ENCODE measurements at places on chromosomes 2 and 18.

- DNase-seq: no peak
These were observed 512.9 kb upstream of the TNP1 start for GRCh38 chr2:217372794-217373193.

GRCh38 chr2:126752876-126753275 lies 96.9 kb downstream of the GYPC start:
- no peak for DNase-seq

GRCh38 chr2:100446696-100447095 lies 23.6 kb upstream of the NMS start:
- no peak for DNase-seq

DNA sequence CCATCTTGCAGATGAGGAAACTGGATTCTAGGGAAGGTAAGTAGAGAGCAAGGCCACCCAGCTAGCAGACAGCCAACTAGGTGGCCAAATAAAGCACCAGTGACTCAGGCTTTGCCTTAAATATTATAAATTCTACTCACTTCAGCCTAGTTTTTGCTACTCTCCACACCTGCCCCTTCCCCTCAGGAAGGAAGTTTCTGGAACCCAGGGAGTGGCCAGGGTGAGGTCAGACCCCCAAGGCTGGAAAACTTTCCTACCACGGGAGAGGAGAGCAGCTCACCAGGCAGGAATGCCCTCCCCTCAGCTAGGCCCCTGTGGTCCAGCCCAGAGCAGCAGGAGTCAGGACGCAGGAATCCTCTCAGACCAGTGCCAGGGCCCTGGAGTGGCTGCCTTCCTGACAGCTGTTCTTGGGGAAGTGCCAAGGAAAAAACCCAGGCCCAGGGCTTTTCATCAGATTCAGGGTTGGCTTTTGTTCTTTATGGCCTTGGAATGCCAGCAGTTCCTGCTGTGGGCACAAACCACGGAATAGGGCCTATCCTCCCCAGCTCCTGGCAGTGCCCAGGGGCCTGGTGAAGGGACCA lies 5.1 kb upstream of the PAX8 start:
- no peak for DNase-seq

DNA sequence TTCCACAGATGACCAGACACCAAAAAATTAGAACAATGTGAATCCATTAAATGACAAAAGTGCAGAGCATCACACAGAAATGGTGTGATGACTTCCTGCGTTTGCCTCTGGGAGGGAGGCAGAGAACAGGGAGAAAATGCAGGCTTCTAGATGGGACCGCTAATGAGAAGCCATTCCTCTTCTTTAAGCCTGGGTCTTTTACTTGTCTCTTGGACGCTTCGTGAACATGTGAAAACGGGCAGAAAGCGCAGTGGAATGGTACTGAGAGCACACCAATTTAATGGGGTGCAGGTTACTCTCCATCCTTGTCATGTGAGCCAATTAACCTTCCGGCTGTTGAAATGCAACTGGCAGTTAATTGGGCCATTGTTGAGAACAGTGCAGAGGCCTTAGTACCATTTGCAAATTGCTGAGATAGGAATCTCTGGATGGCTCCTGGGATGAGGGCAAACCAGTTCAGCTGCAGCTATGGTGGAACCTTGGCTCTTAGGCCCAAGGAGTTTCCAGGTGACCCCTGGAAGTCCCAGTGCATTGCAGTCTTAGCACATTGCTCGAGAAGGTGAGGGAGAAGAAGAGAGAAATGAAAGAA lies 210.4 kb upstream of the CXCR4 start:
- no peak for DNase-seq

GRCh38 chr2:151670846-151671597 lies 63.3 kb downstream of the NEB start:
- no peak for DNase-seq

DNA sequence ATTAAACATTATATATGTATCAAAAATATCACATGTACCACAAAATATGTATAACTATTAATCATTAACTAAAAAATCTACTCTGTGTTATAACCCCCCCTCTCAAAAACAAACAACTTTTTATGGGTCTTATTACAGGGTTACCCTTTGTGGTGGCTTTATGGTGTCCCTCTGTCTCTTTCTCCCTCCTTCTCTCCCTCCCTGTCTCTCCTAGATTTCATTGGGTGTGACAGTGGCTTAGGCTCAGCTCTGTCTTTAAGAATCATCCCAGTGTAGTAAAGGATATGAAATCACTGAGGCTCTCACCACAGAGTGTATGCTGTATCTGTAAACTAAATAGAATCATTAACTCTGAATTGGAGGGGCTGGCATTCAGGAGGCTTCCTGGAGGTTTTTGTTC lies 93.7 kb downstream of the TDRD15 start:
- no peak for DNase-seq

- DNase-seq: no peak
These were observed 52.3 kb downstream of the SOWAHC start for GRCh38 chr2:109666466-109666865.

DNA sequence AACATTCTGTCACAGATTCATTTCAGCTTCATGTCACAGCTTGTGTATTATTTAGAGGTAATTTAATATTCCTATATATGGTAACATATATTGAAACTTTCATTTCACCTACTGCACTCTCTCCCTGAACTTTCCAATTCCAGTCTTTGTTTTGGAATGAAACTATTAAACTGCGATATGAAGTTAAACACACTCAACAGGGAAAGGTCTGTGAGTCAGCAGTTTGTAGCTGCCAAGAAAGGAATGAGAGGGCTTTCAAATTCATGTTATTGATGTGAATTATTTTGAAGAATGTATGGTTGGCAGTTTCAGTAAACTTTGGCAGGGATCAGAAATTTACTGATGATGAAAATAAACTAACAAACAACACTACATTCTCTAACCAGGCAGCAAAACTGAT lies 148.3 kb downstream of the HNMT start:
- DNase-seq: no peak

- DNase-seq: no peak
These were observed 15.9 kb upstream of the TGFA start for GRCh38 chr2:70569559-70569958.

DNA sequence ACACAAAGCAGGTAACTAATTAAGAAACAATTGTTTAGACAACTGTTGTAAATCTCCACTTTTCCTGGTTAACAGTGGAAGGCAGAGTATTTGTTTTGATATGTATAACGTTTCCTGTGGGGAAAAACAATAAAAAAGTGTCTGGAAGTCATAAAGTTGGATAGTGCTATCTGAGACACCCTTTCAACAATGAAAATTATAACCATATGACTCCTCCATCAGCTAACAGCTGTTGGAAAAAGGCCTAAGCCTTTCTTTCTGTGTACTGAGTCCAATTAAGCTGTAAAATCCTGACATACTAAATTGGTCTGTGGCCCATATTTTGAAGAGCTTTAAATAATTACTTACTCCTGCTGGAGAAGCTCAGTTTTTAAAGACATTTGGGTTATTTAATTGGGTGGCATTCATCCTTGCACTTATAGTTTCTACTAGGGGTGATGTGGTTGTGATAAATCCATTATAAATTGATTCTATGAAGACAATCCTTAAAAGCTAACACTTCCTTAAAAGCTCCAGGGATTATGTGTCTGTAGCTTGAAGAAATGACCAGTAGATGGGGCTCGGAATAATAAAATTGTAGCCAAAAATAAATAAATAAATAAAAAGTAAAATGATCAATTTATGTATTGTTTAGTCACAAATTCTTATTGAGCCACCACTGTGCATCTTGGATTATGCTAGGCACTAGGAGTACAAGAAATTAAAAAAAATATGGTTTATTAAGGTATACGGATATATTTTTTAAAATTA lies 698.1 kb upstream of the NXPH2 start:
- DNase-seq: no peak

GRCh38 chr2:24489465-24490180 lies 1.4 kb upstream of the NCOA1 start:
- DNase-seq: no peak

DNA sequence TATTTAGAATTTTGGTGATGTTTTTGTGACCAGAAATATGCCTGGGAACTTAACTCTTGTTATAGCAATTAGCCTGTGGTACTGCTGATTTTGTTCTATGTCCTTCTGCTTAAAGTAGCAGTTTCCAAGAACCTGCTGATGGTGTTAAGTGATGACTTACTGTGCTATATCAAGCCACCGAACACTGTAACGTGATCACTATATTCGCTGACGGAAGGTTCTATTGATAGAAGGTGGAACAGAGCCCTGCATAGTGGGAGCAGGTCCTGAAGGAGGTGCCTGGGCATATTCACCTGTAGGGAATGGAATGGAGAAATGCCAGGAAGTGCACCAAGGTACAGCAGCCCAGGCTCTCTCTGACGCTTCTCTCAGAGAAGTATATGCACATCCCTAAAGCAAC lies 76.8 kb downstream of the UXS1 start:
- no peak for DNase-seq

GRCh38 chr18:61637319-61637718 lies 255.5 kb downstream of the RNF152 start:
- no peak for DNase-seq

- DNase-seq: no peak
These were observed 774 bp upstream of the FZD7 start for GRCh38 chr2:202032846-202033316.

DNA sequence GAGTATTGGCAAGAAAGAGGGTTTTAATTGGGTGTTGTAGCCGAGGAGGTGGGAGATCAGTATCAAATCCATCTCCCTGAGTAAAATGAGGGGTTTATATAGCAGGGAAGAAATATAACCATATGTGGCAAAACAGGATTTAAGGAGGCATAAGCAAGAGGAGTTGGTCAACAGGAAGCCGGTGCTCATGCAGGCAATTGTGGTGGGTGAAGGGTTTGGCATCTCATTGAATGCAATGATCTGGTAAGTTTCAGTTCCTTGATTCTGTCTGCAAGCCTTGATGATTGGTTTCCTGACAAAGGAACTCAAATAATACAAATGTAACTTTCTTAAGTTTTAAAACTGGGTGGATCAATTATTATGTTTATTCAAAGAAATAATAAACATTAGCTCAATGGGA lies 564.4 kb upstream of the LINC00305 start:
- no peak for DNase-seq

DNA sequence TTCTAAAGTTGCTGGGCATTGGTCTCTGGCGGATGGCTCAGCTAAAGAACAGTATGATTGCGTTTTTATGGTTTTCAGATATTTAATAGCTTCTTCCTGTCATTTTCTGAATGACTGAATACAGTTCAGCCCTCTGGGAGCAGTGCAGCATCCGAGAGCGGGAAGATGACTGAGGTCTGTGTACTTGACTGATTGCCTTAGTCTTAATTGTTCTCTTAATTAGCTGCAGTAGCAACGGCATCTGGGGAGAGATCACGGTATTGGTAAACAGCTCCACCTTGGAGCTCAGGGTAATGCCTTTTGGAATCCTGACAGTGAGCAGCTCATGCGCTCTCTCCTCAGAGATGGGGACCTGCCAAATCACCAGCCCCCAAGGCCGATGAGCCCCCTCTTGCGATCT lies 481.4 kb upstream of the SPRED2 start:
- DNase-seq: no peak

GRCh38 chr2:119856469-119856901 lies 96.8 kb downstream of the PTPN4 start:
- DNase-seq: peak; percentile 50

DNA sequence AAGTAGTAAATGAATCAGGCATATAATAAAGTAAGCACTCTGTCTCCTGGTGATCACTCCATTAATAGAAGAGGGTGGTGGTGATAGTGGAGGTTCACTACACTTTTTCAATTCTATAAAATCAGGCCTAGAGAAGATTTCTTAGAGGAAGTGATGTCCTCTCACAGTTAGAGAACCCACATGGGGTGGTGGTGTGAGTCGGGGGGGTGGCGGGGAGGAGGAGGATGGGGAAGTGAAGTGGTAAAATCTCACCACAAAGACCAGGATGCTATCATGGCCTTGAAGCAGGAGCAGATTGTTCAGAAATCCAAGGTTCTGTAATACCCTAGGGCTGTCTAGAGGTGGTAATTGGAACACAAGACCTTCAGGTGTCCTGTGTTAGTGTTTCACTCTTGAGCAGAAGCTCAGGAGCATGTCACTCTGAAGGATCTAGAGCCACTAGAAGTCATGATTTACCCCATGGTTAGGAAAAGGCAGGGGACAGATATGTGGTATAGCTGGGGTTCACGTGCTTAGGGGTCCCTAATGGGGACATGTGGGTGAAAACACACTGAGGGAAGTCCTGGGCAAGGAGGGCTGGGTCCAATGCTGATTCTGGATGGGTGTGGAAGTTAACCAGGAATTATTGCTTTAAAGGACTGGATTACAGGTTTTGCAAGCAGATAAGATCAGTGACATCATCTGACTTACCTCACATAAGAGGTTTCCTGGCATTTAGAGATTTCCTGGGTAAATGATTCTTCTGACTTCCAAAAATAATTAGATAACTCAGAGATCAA lies 31.0 kb downstream of the RNF125 start:
- DNase-seq: no peak

DNA sequence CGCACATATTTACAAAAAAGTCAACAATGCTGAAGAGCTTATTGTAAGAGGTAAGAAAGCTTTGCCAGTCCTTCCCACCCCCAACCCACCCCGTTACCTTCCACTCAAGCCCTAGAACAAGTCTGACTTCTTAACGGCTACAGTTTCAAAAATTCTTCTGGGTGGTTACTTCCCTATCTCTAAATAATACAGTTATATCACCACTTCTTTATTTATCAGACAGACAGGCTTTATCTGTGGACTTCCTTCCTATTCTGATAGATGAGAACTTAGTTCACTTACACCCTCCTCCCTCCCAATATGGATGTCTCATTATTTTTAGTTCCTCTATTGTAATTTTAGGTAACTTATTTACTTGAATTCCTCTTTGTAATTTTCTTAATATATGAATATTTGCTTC lies 26.7 kb upstream of the ACTR3 start:
- no peak for DNase-seq

DNA sequence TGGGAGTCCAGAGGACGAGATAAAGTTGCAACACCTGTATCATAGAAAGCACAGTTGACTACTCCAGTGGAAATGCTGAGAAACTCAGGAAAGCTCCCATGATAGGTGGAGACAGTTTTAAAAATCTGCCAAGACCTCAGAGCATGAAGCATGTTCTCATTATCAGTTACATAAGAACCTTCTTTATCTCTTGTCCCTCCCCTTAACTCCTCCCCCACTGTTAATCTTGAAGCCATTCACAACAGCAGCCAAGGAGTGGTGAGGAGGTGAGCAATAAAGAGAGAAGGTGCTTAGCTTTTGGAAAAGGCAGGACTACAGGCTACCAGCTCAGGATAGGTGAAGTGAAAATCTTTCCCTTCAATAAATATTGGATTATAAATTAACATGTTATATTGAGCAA lies 657.9 kb downstream of the NYAP2 start:
- no peak for DNase-seq

- DNase-seq: no peak
These were observed 1284.1 kb upstream of the NXPH2 start for GRCh38 chr2:140064243-140064642.

GRCh38 chr2:66389651-66390131 lies 45.2 kb upstream of the MEIS1 start:
- DNase-seq: no peak

- DNase-seq: no peak
These were observed 95.9 kb upstream of the SPTBN1 start for GRCh38 chr2:54360055-54360792.

- DNase-seq: no peak
These were observed 754.0 kb upstream of the SOX11 start for GRCh38 chr2:4938206-4938605.

GRCh38 chr18:56977771-56978170 lies 169.1 kb upstream of the BOD1L2 start:
- DNase-seq: no peak

- no peak for DNase-seq
These were observed 42.4 kb downstream of the SLC14A2 start for GRCh38 chr18:45657357-45658335.

Data from T-helper 2 cell (primary cell).